ENCODE measurements at places on chromosomes 5 and 9.

DNA sequence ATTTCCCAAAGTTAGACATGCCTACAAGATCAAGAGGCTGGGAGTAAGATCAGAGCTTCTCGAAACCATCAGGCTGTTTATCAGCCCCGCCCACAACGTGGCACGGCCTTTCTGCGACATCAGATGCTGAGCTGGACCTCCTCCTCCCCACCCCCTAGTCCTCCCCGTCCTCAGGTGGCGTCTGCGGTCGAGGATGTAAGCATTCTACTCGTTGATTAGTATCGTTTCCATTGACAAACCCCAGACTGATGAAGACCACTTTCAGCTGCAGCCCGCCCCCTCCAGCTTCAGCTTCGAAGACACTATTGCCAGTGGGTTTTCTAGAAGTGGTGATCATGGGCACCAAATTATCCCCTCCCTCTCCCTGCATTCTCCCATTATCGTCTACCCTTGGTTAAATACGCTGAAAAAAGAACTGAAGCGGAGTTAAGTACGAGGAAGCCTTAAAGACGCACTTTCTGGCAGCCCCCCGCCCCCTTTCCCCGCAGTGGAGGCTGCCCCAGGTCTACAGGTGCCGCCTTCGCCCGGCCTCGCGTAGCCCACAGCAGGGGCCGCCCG lies 1.1 kb downstream of the PPIC start:
- no peak for DNase-seq

DNA sequence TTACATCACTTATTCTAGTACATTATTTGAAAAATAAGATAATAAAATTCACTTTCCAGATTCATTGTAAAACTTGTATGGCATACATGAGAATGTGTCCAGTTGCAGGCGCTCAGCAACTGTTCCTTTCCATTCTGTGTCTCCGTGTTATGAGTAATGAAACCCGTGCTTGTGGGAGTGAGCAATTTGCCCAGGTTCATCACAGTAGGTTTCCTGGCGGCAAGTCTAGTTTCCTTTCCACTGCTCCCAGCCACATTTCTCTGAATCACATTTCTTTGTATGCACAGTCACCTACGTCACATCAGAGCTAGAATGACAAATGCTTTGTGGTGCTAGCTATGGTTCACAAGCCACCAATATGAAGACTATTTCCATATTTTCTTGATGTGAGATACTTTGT lies 39.9 kb downstream of the MOCS2 start:
- DNase-seq, result no peak

DNA sequence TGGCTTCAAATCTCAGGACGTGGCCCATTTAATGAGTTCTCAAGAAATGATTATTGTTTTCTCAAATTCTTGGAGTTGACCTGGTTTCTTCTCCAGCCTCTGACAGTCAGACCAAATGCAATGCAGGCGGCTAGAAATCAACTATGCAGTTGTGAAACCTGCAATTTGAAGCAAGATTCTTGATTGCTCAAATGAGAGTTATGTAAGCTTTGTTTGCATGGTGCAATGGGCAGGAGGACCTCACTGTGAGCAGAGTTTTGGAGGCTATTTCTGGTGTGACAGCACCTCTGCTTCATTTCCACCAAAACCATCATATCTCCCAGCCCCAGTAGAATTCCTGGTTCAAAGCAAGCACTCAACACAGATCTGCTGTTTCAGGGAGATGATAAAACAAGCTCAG lies 500.0 kb upstream of the KLF4 start:
- no peak for DNase-seq

GRCh38 chr5:122056913-122057312 lies 21.1 kb downstream of the LOX start:
- DNase-seq, result no peak

GRCh38 chr5:135750506-135750905 lies 84.0 kb upstream of the SLC25A48 start:
- DNase-seq, result no peak

DNA sequence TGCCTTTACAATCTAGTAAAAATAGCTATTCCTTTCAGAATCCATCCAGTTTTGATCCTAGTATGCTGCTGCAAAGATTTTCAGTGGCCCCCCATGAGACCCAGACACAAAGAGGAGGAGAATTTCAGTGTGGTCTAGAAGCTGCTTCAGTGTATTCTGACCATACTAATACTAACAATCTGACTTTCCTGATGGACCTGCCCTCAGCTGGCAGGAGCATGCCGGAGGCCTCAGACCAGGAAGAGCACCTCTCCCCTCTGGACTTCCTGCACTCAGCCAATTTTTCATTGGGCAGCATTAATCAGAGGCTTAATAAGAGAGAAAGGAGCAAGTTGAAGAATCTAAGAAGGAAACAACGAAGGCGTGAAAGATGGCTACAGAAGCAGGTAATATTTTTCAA lies 48.5 kb downstream of the RNF180 start:
- DNase-seq, result no peak

GRCh38 chr9:72306761-72307160 lies 58.2 kb downstream of the ZFAND5 start:
- DNase-seq, result no peak

GRCh38 chr9:29241320-29241719 lies 1668.0 kb upstream of the C9orf72 start:
- DNase-seq, result no peak

DNA sequence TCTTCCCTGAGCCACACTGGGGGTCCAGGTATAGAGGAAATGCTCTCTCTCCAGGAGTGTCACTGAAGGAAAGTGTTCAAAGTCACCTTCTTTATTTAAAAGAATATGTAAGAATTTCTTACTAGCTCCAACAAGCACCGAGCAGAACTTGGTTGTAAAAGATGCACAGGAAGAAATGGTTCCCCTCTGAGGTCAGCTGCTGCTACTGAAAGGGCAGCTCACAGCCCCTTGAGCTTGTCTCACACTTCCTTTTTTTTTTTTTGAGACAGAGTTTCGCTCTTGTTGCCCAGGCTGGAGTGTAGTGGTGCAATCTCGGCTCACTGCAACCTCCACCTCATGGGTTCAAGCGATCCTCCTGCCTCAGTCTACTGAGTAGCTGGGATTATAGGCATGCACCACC lies 77.2 kb downstream of the PRRT1B start:
- no peak for DNase-seq

- no peak for DNase-seq
Observed at GRCh38 chr5:122392824-122393223, 80.8 kb downstream of the SNCAIP start.

DNA sequence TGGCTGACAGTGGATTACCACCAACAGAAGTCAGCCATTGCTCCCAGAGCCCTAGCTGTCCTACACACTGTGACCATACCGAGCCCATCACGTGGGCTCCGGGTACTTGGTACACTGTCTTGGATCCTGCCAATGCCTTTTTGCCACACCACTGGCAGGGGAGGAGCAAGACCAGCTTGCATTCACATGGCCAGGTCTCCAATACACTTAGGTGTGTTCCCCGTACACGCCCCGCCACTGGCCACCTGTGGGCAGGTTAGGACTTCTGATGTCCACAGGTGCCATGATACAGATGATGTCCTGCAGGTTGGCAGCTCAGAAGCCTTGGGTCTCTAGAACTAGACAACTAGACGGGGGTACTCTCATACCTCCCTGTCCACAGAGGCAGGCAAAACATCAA lies 5.4 kb upstream of the DIPK1B start:
- DNase-seq, result no peak

DNA sequence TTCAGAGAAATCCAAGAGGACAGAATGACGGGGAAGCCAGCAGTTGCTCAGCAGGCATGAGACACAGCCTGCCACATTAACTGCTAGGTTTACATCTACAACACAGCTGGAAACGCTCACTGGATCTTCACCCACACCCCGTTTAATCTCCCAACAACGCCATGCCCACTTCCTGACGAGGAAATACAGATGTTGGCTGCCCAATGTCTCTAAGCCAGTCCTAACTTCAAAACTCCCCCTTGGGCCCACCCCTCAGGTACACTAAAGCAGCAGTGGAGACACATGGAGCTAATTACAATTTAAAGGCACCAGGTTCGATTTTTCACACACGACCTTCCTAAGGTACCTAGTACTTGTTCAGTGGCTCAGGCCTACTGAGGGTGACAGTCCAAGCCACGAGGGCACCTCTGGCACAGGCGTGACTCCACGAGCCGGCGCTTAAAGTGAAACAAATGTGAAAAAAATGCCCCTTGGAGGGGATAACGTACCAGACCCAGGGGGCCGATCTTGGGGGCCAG lies 904 bp downstream of the RPL12 start:
- DNase-seq, result no peak

DNA sequence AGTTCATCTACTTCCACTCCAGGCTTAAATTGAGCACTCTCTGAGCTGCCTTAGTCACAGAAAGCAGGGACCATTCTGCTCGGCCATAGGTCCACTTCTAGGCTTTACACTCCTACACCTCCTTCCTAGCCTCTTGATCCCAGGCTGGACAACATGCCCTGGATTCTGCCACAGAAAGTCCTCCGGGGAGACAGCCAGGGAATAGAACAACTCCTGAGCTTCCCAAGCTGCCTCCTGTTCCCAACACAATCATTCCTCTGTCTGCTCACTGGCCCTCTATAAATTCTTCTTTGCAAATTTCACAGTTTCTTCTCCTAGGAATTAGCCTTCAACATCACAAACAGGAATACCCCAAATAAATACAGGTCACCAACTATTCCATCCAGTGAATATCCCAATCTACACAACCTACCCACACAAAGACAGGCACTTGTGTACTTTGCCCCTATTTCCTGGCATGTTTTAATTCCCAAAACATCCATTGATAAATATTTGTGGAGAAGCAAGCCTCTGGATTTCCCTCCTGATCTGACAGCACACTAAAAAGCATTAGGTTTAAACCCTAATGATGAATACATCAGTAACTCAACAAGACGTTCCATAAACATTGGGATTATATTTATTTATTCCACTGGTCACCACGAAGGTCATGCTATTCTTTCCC lies 125.5 kb downstream of the ENC1 start:
- DNase-seq, result no peak

DNA sequence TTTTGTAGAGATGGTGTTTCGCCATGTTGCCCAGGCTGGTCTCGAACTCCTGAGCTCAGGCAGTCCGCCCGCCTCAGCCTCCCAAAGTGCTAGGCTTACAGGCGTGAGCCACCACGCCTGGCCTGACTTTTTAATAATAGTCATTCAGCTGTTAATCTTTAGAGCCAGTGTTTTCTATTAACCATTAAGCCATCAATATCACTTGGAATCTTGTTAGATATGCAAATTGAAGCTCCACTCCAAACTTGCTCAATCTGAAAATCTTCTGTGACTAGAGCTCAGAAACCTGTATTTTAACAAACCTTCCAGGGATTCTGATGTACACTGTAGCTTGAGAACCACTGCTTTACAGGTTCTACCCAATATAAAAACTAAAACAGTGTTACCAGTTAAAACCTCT lies 113.5 kb downstream of the CDC42SE2 start:
- DNase-seq, result no peak

DNA sequence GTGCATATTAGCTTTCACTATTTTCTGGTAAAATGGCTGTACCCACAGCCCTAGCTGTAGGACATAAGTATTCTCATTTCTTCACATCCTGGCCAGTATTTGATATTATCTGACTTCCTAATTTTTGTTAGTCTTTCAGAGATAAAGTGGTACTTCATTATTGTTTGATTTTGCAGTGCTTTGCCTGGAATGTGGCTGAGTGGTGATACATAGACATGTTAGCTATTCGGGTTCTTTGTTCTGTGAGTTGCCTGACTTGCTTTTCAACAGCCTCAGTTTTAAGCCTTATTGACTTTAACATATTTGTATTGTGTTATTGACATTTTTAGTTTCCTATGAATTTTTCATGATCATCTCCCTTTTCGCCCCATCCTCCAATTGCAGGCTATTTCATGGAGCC lies 161.1 kb downstream of the GABBR2 start:
- DNase-seq, result no peak

DNA sequence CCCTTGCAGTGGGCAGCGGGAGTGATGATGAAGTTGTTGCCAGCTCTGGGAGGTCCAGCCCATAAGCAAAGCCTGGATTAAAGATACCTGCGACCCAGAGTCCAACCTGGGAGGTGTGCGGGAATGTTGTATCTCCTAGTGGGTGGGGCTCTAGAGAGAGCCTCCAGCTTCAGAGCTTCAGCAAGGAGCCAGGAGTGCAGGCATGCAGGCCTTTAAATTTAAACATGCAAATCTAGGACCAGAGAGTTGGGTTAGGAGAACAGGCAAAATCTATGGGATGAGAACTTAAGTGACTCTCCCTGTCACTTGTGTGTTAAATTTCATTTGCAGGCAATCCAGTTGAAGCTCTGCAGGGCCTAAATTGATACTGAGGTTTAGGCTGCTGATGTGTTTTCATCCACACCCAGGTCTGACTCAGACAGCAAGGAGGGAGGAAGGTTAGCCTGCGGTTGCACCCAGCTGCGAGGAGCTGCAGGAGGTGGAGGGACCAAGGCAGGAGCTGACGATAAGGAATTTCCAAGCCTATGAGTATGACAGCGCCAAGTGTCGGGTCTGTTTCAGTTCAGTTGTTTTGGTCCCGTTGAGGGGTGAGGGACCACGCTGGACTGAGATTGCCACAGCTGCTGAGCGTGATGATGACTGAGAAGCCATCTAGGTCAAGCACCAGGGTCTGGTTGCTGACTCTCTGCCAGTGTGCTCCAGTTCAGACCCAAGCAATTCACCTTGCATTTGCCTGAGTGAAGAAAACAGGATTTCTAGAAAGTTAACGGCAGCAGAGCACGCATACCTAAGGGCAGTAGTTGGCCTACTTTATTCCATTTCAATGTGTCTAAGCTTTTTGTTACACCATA lies 243.0 kb downstream of the ICE1 start:
- DNase-seq, result no peak

DNA sequence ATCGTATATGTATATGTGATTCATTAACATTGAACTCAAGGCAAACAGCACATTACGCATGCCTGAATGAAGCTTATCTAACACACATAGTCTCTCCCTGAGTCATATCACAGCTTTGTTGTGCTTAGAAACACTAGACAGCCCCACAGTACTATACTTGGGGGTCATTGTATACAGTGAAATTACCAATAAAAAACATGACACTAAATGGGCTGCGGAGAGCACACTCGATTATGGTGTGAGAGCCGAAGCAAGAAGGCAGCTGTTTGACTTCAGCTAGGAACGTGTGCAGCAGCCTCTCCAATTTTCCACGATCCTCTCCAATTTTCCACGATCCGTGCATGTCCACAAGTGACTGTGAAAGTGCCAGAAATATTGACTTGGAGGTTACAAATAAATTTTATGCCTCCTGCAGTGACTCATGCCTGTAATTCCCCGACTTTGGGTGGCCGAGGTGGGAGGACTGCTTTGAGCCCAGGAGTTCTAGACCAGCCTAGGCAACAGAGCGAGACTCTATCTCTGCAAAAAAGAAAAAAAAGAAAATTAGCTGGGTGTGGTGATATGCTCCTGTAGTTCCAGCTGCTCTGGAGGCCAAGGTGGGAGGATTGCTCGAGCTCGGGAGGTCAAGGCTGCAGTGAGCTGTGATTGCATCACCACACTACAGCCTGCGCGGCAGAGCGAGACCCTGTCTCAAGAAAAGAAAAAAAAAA lies 102.4 kb downstream of the DAPK1 start:
- DNase-seq, result no peak

DNA sequence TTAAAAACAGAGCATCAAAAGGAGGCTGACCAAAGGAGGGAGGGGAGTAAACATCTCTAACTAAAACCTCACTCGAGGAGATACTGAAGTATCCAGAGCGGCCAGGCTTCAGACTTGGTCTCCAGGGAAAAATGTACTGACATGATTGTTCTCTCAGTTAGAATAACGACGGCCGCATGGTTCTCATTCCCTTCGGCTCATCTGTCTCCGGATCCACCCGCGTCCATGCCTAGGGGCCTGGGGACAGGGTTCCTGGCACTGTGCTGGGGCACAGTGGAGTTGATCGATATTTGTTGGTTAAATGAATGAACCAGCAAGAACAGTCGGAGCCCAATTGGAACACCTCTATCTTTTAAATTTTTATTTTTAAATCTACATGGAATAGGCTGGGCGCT lies 167.1 kb upstream of the PHYKPL start:
- no peak for DNase-seq

GRCh38 chr5:444226-444625 lies 1.2 kb downstream of the EXOC3 start:
- DNase-seq, result no peak

Data from NCI-H187 (cell line).